AG09309 (cell line): ENCODE measurements at places on chromosomes 5 and 9.

GRCh38 chr5:154197801-154198491, 7.4 kb downstream of the GALNT10 start:
- DNase-seq, result no peak

- no peak for DNase-seq
These were observed 74.4 kb downstream of the FAM174A start for GRCh38 chr5:100609594-100609993.

DNA sequence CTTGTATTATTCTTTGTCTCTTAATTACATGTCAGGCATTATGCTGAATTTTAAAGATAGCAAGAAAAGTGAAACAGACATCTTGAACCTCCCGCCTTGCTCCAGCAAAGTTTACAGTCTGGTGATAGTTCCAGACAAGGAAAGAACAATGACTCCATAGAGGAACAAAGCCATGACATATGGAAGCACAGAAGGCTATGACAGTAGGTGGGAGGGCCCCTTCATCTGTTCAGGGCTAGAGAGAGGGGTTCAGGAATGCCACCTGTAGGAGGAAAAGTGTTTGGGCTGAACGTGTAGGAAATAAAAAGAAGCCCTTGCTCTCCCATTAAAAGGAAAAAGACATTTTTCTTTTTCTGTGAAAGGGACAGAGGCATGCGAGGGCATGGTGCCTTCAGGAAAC, 315.6 kb downstream of the TRIM32 start:
- no peak for DNase-seq

GRCh38 chr5:96431376-96432187, 1.5 kb downstream of the PCSK1 start:
- no peak for DNase-seq

- no peak for DNase-seq
These were observed 157.8 kb upstream of the PTGER4 start for GRCh38 chr5:40521925-40522324.

- DNase-seq, result no peak
These were observed 221.3 kb downstream of the PIK3R1 start for GRCh38 chr5:68436686-68437520.

DNA sequence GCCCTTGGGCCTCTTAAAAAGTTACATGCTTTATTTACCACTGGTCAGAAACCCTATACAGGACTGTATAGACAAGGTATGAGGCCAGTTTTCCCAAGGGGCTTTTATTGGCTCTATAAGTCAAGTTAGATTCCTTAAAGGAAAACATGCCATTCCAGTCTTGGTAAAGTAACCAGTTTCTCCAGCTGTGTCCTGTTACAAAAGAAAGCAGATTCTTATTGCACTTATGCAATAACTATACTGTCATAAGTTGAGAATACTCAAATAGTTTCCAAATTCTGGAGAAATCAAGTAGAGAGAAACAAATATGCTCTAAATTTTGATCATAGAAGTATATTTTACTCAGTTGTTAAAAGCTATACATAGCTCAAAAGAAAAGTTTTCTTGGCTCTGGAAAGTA, 47.2 kb downstream of the PTGS1 start:
- no peak for DNase-seq

- no peak for DNase-seq
These were observed 45.5 kb upstream of the TNFSF15 start for GRCh38 chr9:114851306-114851705.

DNA sequence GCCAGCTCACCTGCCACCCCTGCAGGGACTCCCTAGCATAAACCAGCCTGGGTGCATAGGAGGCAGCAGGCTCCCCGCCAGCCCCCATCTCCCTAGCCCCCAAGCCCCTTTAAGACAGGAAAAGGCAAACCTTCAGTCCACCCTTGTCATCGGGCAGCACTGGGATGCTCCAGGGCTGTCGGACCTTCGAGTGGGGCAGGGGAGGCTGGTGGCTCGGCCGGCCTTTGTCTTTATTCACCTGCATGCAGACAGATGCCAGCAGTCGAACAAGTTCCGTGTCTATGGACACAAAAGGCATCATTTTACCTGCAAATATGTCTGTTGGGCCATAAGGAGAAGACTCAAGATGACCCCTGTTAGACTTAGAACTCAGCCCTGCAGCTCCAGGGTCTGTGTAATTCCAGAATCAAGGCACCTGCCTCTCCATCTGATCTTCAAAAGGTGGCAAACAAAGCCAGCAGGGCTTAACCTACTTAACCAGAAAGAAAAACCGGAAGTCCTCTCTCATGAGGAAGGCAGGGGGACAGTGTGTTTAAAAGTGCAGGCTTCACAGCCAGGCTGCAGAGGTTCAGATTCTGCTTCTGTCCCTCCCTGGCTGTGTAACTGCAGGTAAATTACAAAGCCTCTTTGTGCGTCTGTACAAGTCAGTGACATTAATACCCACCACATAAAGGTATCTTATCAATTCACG, 16.2 kb downstream of the ANKS6 start:
- no peak for DNase-seq

DNA sequence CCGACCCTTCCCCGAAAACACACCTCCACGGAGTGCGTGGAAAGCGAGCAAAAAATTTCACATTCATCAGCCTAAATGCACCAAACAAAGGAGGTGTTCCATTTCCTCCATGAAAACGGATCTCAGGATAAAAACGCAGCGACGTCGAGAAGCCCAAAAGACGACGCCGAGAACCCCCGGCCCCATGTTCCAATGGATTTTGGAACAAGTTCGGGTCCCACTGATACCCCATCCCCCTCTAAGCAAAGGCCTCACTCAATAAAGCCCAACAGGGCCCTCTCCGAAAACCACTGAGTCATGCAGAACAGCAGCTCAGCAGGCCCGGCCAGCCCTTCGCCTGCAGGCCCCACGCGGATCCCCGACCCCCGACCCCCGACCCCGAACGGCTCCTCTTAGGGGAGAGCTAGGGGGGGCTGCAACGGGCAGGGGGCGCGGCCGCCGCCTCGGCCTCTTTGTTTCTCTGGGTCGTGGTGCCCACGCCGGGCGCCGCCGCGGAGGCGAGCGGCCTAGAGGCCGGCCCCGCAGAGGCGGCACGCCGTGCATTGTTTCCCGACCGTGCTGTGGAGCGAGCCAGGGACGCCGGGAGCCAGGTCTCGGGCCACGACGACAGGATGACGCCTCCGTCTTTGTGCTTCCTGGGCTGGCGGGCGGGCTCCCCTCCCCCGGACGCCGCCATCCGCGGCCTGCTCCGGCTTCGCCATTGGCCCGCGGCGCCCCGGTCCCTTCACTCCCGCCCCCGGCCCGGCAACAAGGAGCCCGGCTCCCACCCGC, 915 bp downstream of the ZFAND5 start:
- no peak for DNase-seq

DNA sequence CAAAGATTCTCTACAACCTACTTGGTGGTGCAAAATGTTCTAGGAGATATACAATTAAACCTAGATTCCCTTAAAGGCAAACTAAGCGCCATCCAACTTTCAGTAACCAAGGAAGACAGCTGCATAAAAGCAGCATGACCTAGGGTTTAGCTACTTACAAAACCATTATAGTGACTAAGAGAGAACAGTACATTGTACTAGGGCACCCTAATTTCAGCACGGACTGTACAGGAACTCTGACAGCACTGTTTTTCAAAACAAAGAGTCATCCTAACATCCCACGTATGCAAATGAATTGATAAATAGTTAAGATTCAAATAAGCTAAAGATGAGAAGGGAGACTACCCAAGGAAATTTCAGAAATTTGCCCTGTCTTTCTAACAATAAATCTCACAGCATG, 30.0 kb downstream of the STRBP start:
- DNase-seq, result no peak

GRCh38 chr5:127963233-127963632, 120.3 kb upstream of the SLC12A2 start:
- no peak for DNase-seq

- DNase-seq, result no peak
These were observed 982 bp downstream of the EPB41L4A start for GRCh38 chr5:112417931-112418658.

- DNase-seq, result no peak
These were observed 147.8 kb downstream of the KCTD16 start for GRCh38 chr5:144318460-144318859.

DNA sequence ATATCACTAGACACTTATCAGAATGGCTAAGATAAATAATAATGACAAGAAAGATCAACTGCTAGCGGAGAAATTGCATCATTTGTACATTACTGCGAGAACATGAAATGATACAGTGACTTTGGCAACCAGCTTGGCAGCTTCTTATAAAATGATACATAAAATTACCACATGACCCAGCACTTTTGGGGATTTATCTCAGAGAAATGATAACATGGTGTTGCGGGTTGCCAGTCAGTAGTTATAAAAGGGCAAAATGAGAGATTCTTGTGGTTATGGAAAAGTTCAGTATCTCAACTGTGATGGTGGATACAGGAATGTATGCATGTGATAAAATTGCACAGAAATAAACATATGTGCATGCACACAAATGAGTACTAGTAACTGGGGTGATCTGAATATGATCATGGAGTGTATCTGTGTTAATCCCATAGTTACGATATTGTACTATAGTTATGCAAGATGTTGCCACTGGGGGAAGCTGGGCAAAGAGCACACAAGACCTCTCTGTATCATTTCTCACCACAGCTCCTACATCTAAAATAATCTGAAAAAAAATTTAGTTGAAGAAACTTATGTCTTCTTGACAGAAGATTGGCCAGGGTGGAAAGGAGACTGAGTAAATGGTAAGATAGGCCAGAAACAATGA, 128.9 kb downstream of the NXNL2 start:
- no peak for DNase-seq

DNA sequence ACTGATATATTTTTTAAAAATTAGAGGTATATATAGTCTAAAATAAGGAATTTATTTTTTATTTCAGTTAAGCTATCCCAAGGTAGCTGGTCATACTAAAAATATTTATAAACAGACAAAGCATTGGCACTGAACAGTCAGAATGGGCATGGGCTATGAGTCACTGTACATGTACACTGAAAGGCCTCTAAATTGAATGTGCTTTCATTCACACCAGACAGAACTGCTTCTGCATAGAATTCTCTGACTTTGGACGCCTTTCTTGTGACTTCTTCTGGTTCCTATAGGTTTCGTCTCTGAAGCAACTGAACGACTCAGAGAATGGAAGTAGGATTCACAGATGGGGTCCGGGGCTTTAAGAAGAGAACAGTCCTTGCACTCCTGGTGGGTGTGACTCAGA, 394.8 kb upstream of the MEF2C start:
- DNase-seq, result no peak

DNA sequence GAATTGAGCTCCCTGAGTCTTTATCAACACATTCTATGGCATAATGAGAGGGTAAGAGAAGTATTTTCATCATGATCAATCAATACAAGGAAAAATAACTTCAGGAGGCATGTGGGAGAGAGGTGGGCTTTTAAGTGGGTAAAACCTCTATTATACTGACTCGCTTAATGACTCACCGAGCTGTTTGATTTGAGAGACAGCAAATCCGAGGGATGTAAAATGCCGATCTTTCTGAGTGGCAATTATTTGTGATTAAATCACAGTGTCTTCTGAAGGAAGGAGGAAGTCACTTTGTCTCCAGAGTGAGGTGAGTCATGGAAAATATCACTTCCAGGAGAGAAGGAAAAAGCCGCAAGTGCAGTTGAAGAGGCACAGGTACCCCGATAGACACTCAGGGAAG, 320.4 kb downstream of the DRD1 start:
- DNase-seq, result no peak

- no peak for DNase-seq
These were observed 9.0 kb upstream of the NSD1 start for GRCh38 chr5:177124486-177124991.

GRCh38 chr9:81634915-81635516, 54.3 kb downstream of the TLE1 start:
- no peak for DNase-seq

DNA sequence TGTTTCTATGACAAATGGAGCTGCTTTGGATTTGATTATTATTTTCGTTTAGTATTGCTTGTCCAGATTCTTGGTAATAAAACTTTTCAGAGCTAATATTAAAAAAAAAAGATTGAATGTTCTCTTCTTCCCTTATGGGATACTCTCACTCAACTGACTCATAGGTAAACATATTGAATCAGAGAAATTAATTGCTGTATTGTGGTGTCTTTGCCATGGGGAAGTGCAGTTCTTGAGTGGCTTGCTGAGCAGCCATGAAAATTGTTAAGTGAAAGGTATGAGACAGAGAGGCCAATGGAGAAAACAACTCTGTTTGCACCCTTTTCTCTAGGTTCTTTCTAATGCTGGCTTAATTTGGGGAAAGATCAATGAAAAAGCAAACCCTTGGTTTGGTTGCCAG, 149.9 kb upstream of the HMHB1 start:
- no peak for DNase-seq

DNA sequence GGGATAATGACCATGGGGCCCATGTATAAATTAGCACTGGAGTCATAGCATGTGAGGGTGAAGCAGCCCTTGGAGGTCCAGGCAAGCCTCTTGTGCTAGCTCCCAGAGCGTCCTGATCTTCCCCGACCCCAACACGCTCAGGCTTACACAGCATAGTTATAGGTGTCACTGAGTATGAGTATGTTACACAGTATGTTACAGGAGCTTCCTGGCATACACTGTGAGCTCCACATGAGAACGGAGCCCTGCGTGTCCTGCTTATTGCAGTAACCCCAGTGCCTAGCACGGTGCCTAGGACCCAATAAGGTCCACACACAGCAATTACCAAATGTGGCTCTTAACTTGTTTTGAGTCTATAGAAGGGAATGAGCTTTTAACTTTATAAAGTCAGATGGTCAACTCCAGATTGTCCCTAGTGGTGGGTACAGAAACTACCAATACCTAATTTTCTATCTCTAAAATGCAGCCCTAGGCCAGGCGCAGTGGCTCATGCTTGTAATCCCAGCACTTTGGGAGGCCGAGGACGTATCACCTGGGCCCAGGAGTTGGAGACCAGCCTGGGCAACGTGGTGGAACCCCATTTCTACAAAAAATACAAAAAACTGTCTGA, 64.1 kb downstream of the PLAC8L1 start:
- no peak for DNase-seq

DNA sequence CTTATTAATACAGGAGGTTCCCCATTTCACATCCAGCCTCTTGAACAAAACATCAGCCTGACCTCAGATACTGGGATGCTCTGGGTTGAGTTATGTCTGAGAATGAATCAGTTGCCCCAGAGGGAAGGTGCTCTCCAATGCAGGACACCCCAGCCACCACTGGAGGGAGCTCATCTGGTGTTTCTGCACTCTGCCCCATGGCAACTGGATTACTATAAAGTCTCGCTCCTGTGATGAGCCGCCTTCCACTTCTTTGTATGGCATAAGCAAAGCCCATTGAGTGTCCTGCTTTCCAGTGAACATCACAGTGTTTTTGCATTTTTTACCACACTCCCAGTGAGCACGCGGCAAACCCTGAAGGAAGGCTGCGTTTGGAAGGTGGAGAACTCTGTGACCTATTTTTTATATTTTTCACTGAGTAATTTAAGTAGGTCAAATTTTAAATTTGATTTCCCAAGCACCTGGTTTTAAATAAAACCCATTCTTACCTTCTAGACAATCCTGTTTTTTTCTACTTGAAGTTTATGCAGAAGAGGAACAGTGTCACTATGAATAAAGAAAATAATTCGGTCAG, 176.9 kb upstream of the WWC1 start:
- DNase-seq, result no peak
